Aorta (tissue), 5 donors: ENCODE measurements at places on chromosomes 7 and 10. TPM values are rescaled to one million over a fixed set of nuclear protein-coding genes. Genes with fewer than 3 reads are reported as not detected.

GDF10 gene
- 3.8 TPM for total RNA-seq

UPK3B gene
- total RNA-seq, result 1.7 TPM

TMEM213 gene
- not detected for total RNA-seq

VAX1 gene
- total RNA-seq, result not detected

CFAP58 gene
- total RNA-seq, result 1.1 TPM

TMEM72 gene
- total RNA-seq, result not detected

AKR1C8 gene
- total RNA-seq, result not detected

SLC26A5 gene
- 0.57 TPM for total RNA-seq

CYP51A1 gene
- 38.4 TPM for total RNA-seq

PRXL2A gene
- total RNA-seq, result 39.7 TPM

MMRN2 gene
- 85.6 TPM for total RNA-seq

AQP1 gene
- 680 TPM for total RNA-seq

CPA4 gene
- 0.45 TPM for total RNA-seq

CLCN1 gene
- total RNA-seq, result not detected

TMEM229A gene
- total RNA-seq, result not detected

PGAM1 gene
- 148 TPM for total RNA-seq

PHYH gene
- 21.0 TPM for total RNA-seq

IFIT2 gene
- total RNA-seq, result 4.6 TPM

SNX8 gene
- total RNA-seq, result 25.9 TPM

SEMA4G gene
- 1.5 TPM for total RNA-seq

TSPAN12 gene
- total RNA-seq, result 13.4 TPM

GDF2 gene
- total RNA-seq, result not detected

SPDYE11 gene
- not detected for total RNA-seq

DDC gene
- total RNA-seq, result not detected

CHN2 gene
- total RNA-seq, result 7.6 TPM

INSYN2A gene
- not detected for total RNA-seq

ABCC2 gene
- total RNA-seq, result 4.5 TPM

ABCB4 gene
- 3.1 TPM for total RNA-seq

CLEC5A gene
- total RNA-seq, result 7.7 TPM

GRM8 gene
- not detected for total RNA-seq

ERV3-1 gene
- 31.3 TPM for total RNA-seq

GNG11 gene
- 9.8 TPM for total RNA-seq

UROS gene
- total RNA-seq, result 29.9 TPM

SEC31B gene
- 16.9 TPM for total RNA-seq

GJC3 gene
- total RNA-seq, result 0.57 TPM

FAM13C gene
- total RNA-seq, result 49.7 TPM

OR2A1 gene
- total RNA-seq, result 0.16 TPM

POLD2 gene
- 53.4 TPM for total RNA-seq

HYAL4 gene
- total RNA-seq, result not detected

LRRN3 gene
- total RNA-seq, result 0.51 TPM

WEE2 gene
- total RNA-seq, result not detected

ERVW-1 gene
- total RNA-seq, result not detected

C7orf57 gene
- total RNA-seq, result not detected

AZGP1 gene
- 0.63 TPM for total RNA-seq

LLCFC1 gene
- total RNA-seq, result not detected

GIMAP5 gene
- 18.8 TPM for total RNA-seq

IFIT3 gene
- total RNA-seq, result 19.0 TPM

SEMA3E gene
- total RNA-seq, result 35.0 TPM

PPP1R17 gene
- not detected for total RNA-seq

SP4 gene
- total RNA-seq, result 7.6 TPM

SSC4D gene
- total RNA-seq, result 0.33 TPM

DKK1 gene
- 2.4 TPM for total RNA-seq

ERLIN1 gene
- 12.5 TPM for total RNA-seq

SKIDA1 gene
- 1.2 TPM for total RNA-seq

SPDYE18 gene
- 1.3 TPM for total RNA-seq

CPVL gene
- total RNA-seq, result 20.6 TPM

UPP1 gene
- total RNA-seq, result 34.9 TPM

DENND2A gene
- total RNA-seq, result 5.9 TPM

GPR85 gene
- total RNA-seq, result 0.32 TPM
